ENCODE measurements at places on chromosomes 6 and 20. TPM values are rescaled to one million over a fixed set of nuclear protein-coding genes. Genes with fewer than 3 reads are reported as not detected.

The MEI4 gene
- total RNA-seq, result 0.06 TPM

The HLA-DRA gene
- total RNA-seq, result not detected

The UBE2C gene
- total RNA-seq, result 447 TPM

The ZBTB46 gene
- total RNA-seq, result 0.72 TPM

The SAMD10 gene
- 9.5 TPM for total RNA-seq

The ZC3H12D gene
- 0.07 TPM for total RNA-seq

The GGTLC1 gene
- total RNA-seq, result not detected

The RNF217 gene
- total RNA-seq, result 6.9 TPM

The PRKN gene
- 0.07 TPM for total RNA-seq

The FAM217A gene
- total RNA-seq, result not detected

The BHLHE23 gene
- not detected for total RNA-seq

The MYL9 gene
- 31.7 TPM for total RNA-seq

The MMP24OS gene
- total RNA-seq, result 16.1 TPM

Measured in epithelial cell of proximal tubule (primary cell).